HS-5 (cell line): ENCODE measurements at places on chromosomes 3 and 15.
A peak's percentile ranks its signal among the peaks of the same experiment; 100 is the strongest.

DNA sequence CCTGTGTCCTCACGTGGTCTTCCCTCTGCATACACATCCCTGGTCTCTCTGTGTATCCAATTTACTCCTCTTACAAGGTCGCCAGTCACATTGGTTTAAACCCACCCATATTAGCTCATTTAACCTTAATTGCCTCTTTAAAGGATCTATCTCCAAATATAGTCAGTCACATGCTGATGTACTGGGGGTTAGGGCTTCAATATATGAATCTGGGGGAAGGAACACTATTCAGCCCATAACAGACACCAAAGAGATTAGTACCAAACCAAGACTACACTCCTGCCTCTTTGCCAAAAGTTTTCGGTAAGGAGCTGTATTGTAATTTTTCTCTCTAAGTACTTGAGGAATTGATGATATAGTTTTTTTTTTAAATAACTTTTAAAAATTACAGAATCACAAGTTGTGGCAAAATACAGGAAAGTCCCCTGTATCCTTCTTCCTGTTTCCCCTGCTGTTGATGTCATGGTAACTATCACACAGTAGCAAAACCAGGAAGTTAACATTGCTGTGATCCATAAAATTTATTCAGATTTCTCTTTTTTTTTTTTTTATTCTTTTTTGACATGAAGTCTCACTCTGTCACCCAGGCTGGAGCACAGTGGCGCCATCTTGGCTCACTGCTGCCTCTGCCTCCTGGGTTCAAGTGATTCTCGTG, 67.8 kb downstream of the SLCO3A1 start:
- no peak for DNase-seq

GRCh38 chr15:42457445-42458442, 33.2 kb downstream of the ZNF106 start:
- DNase-seq = peak; percentile 71

DNA sequence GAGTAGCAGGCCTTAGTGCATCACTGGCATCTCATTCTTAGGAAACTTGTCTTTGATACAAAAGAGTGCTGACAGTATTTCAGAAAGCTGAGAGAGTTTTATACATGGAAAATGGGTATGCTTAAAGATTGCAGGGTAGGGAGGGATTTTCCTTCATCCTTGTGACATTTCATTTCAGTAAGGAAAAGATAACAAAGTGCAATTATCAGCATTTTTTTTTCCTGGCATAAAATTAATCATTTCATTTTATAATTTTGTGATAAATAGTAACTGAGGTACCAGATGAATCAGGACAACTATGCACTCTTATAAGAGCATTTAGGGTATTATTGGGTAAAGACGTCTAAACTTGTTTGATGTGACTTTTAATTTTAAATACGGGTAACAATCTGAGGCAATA, 10.3 kb downstream of the KBTBD8 start:
- DNase-seq = no peak

GRCh38 chr3:127676456-127676855, 3.7 kb downstream of the ABTB1 start:
- DNase-seq = no peak

- DNase-seq = peak; percentile 78
Measured at GRCh38 chr3:108862865-108863798, 40.5 kb downstream of the TRAT1 start.

DNA sequence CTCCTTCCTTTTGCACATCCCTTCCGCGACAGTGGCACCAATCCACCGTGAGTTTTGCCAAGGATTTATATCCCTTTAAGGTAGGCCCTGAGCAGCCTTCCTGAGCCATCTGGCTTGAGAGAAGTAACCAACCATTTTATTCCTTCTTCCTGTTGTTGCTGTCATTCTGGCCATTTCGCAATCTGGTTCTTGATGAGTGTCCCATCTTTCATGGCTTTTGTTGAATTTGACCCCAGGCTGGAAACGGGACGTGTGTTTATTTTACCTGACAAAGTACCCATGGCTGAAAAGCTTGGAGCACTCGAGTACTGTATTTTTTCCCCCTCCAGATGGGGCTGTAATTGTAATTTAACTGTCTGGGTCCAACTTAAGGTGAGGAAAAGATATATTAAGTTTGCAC, 173.4 kb downstream of the WNT5A start:
- no peak for DNase-seq

DNA sequence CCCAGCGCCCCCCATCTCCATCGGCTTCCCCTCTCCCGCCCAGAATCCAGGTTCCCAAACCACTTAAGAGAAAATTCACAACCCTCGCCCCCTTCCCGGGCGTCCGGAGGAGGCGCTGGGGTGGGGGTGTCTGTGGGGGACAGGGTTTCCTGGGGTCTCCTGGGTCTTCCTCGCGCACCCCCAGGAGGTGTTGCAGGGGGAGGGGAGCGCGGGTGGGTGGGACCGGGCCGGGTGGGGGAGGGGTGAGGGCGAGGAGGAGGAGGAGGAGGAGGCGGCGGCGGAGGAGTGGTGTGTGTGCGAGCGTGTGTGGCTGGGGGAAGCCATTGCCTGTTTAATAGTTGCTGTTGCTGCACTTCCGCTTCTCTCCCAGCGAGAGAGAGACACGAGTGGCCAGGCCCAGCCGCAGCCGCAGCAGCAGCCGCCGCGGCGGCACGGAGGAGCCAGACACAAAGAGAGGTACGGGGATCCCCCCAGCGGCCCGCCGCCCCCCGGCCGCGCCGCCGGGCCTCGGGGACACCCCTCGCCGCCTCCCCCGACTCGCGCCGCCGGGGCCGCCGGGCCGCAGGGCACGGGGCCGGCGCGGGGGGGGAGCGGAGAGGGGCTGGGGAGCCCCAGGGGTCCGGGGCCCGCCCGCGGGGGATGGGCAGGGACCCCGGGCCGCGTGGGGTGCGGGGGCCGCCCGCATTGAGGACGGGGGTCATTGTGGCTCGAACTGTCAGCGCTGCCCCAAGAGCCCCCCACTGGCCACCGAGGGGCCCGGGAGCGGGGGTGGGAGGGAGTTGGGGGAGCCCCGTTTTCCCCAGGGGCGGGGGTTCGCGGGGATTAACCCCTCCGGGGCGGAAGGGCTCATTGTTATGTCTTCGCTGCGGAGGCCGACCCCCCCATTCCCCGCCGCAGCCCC, at the start of gene UBE2E1:
Gene UBE2E1 (plus strand): TSS at position 323 of the 901 bp plus-strand sequence. CDS start 1,315 bp downstream, outside the sequence.
- DNase-seq = no peak

DNA sequence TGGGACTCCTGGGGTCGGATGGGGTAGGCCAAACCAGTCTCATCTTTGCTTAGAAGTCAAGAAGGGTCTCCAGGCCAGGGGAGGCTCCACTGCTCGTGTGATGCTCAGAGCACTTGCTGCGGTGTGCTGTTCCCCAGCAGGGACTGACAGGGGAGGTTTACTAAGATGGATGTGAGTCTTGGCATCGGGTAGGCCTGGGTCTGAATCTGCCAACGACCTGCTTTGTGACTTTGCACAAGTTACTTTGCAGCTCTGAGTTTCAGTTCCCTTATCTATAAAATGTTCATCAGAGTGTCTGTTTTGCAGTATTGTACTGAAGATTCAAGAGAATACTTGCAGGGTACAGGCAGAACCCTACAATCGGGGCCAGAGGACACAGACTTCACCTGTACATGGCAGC, 17.3 kb upstream of the CDCP1 start:
- no peak for DNase-seq

GRCh38 chr15:83064859-83065258, 2.2 kb downstream of the BTBD1 start:
- DNase-seq = no peak

DNA sequence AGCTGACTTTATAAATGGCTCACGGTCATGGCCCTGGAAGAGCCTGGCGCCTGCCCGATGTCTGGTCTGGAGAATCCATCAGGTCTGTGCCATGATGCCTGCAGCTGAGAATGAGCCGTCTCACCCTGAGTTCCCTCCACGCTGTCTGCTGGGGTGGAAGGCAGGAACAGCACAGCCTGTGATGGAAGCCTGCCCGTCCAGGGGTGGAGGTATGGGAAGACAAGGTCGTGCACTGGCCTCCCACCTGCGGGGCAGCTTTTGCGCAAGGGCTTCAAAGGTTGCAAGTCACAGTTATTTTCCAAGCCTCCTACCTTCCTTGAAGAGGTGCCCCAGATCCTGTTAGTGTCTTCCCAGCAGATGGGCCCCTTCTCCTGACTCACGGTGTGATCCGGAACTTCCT, 275.5 kb downstream of the FAM43A start:
- no peak for DNase-seq

GRCh38 chr15:84987949-84988624, 6.4 kb downstream of the PDE8A start:
- DNase-seq = no peak

GRCh38 chr3:123759311-123759710, 124.8 kb downstream of the MYLK start:
- no peak for DNase-seq

DNA sequence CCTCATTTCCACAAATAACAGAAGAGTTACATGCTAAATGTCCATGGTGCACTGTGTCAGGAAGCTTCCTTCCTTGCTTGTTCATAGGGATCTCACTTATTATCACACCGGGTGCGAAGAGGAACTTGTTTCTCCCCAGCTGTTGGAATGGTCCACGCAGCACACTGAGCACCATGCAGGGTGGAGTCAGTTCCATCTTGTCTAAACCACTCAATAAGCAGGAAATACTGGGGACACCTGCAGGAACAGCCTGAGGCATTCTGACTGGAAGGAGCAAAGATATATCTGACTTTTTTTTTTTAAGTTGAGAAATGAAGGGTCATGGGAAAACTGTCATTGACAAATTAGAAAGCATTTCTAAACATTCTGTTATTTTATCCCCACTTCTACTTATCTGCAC, 70.0 kb upstream of the WDR72 start:
- no peak for DNase-seq

DNA sequence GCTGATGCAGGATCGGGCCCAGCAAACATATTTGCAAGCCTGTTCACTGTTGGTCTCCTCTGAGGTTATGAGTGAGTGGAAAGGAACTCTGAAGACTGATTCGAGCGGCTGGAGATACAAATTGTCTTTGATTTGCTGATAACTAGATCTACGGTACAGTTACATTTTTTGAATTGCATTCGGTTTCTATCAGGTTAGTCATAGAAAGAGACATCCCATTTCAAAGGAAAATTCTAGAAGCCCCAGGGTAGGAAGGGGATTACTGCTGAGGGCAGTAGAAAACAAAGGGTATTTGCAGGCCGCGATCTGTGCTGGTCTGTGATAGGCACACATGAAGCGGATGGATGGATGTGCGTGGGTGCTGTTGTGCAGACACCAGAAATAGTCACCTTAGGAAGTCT, 228.4 kb downstream of the ITPR1 start:
- peak; percentile 74 for DNase-seq

GRCh38 chr15:38482572-38482971, 28.6 kb downstream of the FAM98B start:
- DNase-seq = no peak

GRCh38 chr3:121957674-121958415, 63.6 kb downstream of the SLC15A2 start:
- no peak for DNase-seq

DNA sequence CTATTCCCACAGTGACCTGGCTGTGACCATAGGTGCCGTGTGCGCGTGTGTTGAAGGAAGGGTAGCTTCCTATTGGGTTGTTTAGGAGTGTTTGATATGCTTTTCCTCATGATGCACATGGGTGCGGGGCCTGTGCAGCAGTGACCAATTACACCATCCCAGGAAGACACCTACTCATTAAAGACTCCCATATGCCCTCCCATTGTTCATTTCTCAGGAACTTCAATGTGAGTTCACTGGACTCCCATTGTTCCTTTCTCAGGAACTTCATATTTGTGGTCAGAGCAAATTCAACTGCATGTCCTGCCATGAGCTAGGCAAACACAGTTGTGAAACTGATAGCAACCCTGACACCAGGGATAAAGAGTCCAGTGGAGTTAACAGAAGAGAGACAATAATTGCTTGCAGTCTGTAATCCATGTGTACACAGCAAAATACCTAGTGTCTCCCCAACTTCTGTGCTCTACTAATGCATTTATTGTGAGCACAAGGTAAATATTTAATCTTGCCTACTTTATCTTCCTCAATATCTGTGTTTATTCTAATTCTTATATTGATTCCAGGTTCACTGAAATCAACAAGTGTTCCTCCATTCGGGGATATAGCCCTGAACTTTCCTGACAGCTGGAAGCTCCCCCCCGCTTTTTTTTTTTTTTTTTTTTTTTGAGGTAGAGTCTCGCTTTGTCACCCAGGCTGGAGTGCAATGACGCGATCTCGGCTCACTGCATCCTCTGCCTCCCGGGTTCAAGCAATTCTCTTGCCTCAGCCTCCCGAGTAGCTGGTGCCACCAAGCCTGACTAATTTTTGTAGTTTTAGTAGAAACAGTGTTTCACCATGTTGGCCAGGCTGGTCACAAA, 57.5 kb upstream of the GCNT3 start:
- DNase-seq = peak; percentile 81

DNA sequence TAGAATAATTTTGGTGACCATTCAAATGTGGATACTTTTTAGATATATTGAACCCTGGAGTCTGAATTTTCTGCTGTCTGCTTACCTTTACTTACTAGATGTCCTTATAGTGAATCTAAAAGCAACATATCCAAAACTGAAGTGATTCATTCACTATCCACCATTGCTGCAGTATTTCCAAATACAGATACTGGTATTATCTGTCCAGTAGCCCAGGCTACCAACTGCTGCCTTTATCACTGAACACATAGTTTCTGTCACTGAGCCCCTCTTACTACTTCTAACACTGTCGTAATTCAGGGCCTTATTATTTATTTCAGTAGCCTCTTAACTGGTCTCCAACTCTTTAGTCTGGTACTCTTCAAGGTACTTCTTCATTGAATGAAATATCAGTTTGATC, 49.2 kb downstream of the SLMAP start:
- no peak for DNase-seq

DNA sequence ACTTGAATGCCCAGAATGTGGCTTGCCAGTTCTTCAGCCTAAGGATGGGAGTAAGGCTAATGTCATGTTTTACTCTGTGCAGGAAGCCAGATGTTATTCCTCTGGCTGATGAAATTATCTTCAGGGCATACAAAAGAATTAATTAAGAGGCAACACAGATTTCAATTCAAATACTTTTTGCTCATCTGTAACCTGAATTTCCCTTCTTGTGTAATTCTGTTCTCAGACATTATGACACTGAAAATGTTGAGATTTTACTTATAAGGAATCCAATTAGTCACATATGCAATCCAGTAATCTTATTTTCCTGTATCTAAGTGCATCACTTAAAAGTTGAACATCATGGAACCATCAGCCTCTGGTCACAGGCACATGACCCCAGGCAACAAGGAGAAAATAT, 136.5 kb downstream of the CPNE4 start:
- no peak for DNase-seq

- no peak for DNase-seq
Measured at GRCh38 chr3:73605412-73605811, 19.3 kb downstream of the PDZRN3 start.

DNA sequence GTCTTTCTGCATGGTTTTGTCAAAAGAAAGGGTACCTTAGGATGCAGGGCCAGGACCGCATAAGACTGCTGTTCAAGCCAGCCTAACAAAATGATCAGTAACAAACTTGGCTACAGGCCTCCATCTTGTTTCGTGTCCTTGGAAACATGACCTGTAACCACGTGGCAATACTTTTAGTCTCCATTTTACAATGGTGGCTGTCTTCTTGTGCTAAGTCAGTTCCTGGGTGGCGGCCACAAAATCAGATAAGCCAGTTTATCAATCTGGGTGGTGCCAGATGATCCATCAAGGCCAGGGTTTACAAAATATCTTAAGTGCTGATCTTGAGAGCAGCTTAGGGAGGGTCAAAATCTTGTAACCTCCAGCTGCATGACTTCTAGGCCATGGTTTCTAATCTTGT, 57.1 kb upstream of the GK5 start:
- no peak for DNase-seq

GRCh38 chr3:191220908-191221307, 21.9 kb downstream of the OSTN start:
- DNase-seq = no peak
